ENCODE measurements at places on chromosomes 3 and 15.

DNA sequence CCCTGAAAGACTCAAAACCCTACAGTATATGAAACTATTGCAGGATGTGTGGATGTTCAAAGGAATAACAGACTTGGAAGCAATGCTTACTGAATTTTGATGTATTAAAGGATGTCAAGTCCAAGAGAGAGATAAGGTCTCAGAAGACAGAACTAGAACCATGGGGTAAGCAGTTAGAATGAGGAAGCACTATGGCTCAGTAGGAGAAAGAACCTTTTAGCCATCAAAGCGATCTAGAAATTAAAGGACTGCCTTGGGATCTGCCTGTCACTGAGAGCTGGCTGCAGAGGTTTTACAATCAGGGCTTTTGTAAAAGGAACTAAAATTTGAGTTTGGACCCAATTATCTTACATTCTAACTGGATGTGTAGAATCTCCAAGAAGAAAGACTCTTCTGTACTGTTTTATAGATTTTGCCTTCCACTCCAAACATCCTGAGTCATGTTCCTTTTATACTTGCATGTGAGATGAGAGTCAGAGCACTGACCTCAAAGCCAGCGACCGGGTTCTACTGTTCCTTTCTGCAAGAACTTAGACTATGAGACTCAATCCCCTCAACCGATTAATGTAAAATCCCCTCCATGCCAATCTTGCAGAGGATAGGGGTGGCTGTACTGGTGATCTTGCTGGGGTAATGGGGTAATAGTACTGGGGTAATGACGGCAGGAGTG, 412.3 kb upstream of the TPRG1 start:
- DNase-seq, result no peak

DNA sequence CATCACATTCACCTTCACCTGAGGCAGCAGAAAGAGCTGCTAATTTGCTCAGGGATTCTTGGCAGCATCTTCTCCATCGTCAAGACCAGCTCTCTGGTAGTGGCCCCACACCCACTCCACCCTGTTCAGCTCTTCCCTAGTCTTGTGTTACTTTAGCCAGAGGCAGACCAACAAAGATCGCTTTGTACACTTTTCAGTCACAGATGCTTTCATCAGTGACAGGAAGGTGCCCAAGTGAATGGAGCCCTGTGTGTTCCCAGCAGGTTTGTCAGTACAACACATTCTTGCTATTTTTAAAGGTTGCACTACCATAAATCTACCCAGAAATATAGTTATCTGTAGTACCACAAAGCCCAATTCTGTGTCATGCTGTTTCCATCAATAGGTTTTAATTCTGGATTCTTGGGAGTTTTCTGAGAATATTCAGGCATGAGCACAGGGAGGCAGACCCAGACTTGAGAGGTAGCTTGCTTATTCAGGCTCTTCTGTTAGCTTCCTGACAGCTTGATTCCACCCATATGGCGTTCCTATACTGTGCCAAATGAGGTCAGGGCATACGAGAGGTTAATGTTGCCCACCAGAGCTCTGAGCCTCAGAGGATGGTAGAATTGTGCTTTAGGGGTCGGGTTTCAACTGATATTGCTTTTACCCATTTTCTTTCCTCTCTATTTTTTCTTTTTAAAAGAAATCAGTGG, 109.8 kb upstream of the MANF start:
- no peak for DNase-seq

DNA sequence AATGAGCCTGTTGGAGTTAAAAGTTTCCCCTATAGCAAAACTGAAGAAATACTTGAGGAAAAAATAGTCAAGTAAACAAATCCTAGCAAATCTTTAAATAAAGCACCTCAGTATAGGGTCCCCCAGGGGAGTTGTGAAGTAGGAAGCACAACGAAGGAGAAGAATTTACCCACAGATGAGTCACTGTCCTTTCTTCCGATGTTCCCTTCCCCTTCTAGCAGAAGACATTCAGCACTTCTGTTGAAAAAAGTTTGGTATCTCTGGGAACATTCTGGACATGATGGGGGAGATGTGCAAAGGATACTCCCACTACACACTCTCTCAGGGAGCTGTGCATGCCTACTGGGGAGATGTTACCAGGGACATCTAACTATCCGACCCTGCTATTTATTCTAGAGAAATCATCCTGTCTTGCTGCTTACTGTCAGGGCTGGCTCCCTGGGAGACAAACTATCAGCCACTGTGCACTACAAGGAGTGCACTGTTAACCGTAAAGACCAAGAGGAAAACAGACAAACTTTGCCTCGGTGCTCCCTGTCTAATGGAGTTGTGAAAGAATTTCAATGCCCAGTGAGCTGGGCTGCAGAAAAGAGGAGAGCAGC, 93.8 kb downstream of the RFTN1 start:
- no peak for DNase-seq

- DNase-seq, result no peak
Observed at GRCh38 chr3:71599416-71599815, 15.9 kb upstream of the FOXP1 start.

DNA sequence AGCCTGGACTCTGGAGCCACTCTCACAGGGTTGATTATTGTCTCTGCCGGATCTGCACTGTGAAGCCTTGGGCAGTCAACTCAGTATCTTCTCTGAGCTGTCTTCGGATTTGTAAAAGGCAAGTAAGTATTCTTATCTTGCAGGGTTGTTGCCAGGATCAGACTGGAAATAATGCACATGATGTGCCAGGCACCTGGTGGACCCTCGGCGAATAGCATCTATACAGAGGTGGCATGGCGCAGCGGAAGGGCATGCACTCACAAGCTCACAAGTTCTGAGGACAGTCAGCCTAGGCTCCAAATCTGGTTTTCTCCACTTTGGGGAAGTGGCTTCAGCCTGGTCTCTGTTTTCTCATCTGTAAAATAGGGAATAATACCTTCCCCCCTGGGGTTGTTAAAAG, 113.9 kb downstream of the SRGAP3 start:
- no peak for DNase-seq

- no peak for DNase-seq
Observed at GRCh38 chr3:111106993-111107661, 35.5 kb downstream of the NECTIN3 start.

DNA sequence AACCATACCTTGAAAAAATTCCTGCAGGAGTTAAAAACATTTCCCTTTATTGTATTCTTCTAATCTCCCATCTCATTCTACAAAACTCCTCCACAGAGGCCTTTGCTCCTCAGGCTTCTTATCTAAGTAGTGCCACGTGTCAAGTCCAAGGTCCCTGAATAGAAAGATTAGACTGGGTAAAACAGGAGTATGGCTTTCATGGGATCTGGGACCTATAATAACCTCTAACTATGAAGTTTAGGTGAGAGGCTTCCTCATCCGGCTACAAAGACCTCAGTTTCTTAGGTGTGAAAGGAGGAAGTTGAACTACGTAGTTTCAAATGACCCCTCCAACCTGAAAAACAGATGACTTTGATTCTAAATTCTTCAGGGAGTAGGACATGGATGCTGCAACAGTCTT, 20.0 kb downstream of the GPR15 start:
- no peak for DNase-seq

- DNase-seq, result no peak
Observed at GRCh38 chr15:41284427-41285177, 47.8 kb downstream of the OIP5 start.

DNA sequence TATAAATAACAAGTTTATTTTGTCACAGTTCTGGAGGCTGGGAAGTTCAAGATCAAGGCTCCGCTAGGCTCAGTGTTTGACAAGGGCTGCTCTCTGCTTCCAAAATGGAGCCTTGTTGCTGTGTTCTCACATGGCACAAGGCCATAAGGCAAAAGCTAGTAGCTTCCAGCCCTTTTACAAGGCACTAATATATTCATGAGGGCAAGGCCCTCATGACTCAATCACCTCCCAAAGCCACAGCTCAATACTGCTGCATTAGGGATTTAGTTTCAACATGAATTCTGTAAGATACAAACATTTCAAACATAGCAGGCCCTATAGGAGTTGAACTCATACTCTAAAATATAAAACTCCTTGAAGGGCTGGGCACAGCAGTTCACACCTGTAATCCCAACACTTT, 30.2 kb downstream of the ZBTB11 start:
- no peak for DNase-seq

DNA sequence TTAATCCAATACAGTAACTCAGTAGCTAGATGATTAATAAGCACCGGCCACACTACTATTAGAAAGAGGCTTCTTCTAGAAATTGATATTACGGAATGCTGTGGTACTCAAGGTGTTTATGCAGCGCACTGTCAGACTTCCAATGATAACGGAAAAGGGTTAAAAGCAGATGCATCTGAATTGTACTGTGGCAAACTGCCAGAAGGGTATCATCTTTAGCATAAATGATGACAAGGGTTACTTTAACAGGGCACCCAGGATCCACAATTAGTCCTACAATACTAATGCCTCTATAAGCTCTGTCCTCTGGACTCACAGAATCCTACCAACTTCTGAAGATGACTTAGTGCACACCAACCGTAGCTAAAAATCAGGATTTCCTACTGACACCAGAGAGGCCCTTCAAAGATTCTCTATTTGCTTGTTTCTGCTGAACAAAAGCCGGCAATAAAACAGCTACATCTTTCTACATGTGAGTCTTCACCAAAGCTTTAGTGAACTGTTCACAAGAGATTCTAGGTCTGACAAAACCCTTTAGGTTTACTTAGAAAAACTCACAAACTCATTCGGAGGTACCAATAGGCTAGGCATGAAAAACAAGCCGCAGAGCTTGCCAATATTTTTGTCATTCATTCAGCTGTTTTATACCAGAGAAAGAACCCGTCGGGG, 7.1 kb downstream of the SATB1 start:
- no peak for DNase-seq

- DNase-seq, result no peak
Observed at GRCh38 chr15:43975326-43975725, 148.5 kb downstream of the WDR76 start.

- no peak for DNase-seq
Observed at GRCh38 chr3:65033576-65033975, 345.8 kb upstream of the ADAMTS9 start.

- DNase-seq, result no peak
Observed at GRCh38 chr15:79172032-79172481, 81.5 kb upstream of the RASGRF1 start.

DNA sequence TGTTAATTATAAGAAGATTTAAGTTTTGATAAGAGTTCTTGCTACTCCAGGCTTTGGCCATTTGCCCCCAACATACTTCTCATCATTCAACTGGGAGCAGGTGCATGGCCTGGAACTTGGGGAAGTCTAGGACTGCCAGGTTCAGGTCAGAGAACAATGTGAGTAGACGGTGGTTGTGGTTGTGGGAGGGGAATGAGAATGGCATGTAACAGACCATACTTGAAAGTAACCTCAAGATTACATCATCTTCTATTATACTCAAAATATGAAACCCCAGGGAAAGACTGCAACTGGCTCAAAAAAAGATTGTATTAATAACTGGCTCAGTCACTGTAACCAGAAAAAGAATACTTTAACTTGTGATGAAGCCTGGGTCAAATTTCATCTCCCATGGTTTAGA, 364.9 kb upstream of the DPPA4 start:
- no peak for DNase-seq

DNA sequence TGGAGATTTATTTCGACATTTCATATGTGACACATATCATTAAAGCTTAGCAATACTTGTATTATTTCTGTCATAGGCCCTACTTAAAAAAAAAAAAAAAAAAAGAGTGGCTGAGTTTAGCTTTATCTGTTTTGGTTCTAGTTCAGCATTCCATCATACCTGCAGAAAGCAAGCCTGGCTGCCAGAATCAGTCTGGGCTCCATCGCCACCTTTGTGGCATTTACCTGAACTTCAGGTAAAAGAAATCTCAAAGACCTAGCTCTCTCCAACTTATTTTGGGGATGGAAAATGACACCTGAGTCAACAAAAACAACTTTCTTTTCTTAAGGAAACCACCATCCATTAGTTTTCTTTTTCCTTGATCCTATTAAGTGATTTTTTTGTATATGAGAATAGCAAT, 82.1 kb downstream of the NEK10 start:
- no peak for DNase-seq

DNA sequence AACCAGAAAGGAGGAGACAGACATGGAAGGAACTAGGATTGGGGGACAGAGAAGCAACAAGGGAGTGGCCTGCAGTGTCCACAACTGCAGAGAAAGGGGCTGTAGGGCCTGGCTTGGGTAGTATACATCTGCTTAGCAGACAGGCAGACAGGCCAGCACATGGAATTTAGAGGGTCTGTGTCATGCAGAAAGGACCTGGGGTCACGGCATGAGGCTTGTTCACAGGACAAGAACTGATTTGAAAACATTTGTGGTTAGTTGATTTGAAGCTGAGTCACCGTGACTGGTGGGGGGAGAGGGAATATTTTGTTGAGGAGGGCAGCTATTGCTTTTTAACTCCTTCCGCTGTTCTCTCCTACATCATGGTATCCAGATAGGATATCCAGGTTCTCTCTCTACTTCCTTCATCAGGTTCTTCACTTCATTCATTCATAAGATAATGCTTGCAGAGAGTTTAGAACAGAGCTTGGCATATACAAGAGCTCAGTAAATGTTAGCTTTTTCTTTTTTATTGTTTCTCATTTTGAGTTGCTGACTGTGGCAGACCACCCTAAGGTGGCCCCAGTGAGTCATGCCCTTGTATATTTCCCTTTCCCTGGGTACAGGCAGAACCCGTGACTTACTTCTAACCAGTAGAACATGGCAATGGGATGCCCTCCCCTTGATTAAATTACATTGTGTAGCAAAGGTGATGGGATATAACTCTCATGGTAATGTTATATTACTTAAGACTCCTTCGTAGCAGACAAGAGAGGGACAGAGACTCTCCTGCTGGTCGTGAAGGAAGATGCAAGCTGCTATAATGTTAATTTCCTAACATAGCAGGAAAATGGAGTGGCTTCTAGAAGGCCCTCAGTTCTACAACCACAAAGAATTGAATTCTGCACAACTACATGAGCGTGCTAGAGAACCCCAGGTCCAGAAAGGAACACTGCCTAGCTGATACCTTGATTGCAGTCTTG, 95.0 kb upstream of the NMNAT3 start:
- DNase-seq, result no peak

DNA sequence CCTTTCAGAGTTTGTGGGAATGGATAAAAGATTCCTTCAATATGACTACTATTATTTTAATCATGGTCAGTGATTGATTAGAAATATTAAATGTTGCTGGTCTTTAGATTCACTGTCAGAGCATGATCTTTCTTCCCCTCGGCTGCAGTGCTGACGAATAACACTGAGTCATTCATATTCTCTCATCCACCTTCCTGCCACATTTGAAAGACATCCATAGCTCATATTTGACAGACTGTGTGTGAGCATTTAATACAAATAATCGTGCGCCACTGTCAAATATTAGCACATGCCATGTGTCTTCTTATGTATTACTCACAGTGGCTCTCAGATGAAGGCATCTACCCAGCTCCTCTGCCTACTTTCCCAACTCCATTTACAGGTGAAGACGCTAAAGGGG, 476.5 kb upstream of the TPRG1 start:
- DNase-seq, result no peak

GRCh38 chr15:98722209-98722608, 73.9 kb downstream of the IGF1R start:
- DNase-seq, result no peak

DNA sequence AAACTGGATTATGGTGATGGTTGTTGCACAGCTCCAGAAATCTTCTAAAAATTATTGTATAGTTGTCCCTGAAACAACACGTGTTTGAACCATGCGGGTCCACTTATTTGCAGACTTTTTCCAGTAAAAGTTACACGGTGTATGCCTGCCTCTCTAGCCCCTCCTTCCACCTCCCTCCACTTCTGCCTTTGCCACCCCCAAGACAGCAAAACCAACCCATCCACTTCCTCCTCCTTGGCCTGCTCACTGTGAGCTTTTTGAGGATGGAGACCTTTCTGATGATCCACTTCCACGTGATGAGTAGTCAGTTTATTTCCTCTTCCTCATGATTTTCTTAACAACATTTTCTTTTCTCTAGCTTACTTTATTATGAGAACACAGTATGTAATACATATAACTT, 5.4 kb downstream of the CYFIP1 start:
- no peak for DNase-seq

GRCh38 chr3:10283638-10284037, 9.1 kb downstream of the GHRL start:
- DNase-seq, result no peak
